ENCODE measurements at places on chromosomes 4 and X.
A peak's percentile ranks its signal among the peaks of the same experiment; 100 is the strongest.

DNA sequence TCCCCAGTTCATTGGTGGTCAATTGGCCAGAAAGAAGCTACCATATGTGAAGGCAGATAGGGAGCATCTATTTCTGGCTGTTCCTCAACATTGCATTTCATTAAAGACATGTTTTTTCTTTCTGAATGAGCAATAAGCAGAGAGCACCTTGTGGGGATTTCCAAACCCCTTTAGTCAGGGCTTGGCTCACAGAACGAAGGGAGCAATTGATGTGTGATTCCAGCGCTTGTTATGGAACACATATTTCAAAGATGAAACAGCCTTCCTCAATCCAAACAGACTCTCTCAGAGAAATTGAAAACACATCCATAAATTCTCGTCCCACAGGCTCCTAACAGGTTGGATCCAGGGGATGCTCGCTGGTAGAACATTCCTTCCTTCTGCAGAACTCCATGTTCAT, 84.1 kb downstream of the CLCN4 start:
- DNase-seq = no peak

GRCh38 chrX:38110231-38110630, 103.9 kb downstream of the SYTL5 start:
- no peak for DNase-seq

- peak; percentile 0 for DNase-seq
These were observed 77.5 kb downstream of the MAGED4 start for GRCh38 chrX:52262195-52262546.

GRCh38 chr4:107643021-107643420, 77.0 kb downstream of the PAPSS1 start:
- no peak for DNase-seq

- DNase-seq = no peak
These were observed 199.9 kb downstream of the SHOX start for GRCh38 chrX:830532-830931.

- no peak for DNase-seq
These were observed 96.6 kb downstream of the ADRA2C start for GRCh38 chr4:3862640-3863420.

GRCh38 chr4:14168919-14169318, 541.4 kb upstream of the BOD1L1 start:
- DNase-seq = no peak

GRCh38 chr4:163776957-163777356, 282.5 kb downstream of the TMA16 start:
- DNase-seq = no peak

- DNase-seq = peak; percentile 24
These were observed 66.7 kb downstream of the COQ2 start for GRCh38 chr4:83217721-83218522.

DNA sequence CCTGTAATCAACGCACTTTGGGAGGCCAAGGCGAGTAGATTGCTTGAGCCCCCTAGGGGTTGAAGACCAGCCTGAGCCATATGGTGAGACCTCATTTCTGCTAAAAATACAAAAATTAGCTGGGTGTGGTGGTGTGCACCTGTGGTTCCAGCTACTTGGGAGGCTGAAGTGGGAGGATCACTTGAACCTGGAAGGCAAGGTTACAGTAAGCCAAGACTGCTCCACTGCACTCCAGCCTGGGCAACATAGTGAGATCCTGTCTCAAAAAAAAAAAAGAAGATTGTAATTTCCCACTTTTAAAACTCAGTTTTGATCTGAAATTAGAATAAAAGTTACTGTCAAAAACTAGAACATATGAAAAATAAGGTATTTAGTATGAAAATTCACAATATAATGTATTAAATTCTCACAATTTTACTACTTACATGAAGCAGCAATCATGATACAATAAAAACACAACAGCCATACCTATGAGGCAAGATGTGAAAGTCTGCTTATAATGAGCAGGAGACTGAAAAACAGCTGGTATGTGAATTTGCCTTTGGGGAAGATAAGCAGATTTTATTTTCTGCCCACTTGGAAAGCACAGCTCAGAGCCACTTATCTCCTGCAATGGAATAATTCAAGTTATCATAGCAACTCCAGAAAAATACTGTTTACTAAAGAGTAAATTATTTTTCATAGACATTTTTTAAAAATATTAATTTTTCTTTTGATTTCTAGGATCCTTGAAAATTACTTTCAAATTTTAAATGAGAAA, 50.6 kb downstream of the ZGRF1 start:
- no peak for DNase-seq

DNA sequence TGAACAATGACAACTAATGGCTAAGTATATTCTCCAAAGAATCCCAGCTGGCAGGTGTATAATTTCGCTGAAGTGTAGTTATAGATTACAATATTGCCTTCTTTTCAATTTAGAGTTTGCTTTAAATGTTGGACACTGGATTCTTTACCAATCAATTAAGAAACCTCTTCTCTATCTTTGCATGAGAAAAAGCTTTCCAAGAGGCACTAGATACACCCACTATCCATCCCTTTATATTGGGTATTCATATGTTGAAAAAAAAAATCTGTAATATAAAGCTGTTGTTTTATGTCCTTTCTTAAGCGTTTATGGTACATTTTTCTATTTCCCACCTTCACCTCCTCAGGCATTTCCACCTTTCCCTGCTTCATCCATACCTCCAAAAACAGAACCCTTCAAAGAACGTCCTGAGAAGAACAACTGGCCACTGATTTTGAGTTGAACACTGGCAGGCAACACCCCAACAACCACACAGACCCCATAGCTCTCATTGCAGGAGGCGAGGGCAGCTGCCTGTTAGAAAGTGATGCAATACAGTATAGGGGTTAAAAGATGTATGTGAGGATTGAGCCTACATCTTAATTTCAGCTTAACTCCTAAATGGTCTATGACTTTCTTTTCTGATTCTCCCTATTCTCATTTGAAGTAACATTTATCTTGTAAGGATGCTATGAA, 11.8 kb downstream of the ADH6 start:
- no peak for DNase-seq

GRCh38 chr4:78519962-78520361, 31.6 kb upstream of the ANXA3 start:
- DNase-seq = no peak

DNA sequence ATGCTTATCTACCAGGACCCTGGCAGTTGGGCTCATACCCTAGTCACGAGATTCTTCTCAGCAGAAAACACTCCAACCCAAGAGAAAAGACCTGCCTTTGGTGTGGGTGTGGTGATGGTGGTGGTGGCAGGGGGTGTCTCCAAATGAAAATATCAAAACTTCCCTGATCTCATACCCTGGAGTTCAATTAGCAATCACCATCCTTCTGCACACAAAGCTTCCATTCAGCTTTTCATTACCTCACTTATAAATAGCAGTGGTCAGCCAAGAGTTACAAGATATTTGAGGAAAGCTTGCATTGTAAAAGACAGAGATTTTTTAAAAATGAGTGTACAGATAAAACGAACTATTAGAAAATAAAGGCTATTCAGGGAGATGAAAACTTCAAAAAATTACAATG, 580.8 kb upstream of the MAGEB2 start:
- no peak for DNase-seq

DNA sequence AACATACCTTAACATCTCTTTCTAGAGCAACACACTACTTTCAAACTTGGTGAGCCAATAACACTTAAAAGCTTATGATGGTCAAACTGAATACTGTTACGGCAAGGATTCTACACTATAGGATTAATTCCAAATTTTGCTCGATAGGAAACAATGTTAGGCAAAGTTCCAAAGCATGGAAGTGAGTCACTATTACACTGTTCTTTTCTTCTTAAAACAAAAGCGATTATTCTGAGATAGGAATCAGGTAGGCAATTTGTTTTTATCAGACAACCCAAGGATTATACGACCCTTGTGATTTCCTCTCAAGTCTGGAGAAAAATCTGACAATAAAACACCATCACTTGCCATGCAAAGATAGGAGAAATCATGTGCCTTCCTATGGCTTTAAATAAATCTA, 81.5 kb downstream of the HUWE1 start:
- no peak for DNase-seq

DNA sequence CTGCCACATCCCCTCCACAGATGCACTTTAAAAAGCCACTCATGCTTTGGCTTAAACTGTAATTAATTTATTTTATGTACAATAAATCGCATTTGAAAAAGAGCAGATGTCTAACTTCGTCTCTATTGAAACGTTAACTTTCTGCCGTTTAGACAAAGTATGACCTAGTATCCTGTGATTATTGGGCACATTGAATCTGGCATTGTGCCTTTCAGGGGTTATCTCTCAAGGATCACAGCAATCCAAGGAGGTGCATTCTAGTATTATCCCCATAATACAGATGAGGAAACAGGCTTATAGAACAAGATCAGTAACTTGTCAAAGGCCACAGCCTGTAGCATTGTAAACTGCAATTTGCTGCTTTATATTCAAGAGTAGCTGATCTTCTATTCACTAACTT, 4.6 kb downstream of the RASL11B start:
- no peak for DNase-seq

DNA sequence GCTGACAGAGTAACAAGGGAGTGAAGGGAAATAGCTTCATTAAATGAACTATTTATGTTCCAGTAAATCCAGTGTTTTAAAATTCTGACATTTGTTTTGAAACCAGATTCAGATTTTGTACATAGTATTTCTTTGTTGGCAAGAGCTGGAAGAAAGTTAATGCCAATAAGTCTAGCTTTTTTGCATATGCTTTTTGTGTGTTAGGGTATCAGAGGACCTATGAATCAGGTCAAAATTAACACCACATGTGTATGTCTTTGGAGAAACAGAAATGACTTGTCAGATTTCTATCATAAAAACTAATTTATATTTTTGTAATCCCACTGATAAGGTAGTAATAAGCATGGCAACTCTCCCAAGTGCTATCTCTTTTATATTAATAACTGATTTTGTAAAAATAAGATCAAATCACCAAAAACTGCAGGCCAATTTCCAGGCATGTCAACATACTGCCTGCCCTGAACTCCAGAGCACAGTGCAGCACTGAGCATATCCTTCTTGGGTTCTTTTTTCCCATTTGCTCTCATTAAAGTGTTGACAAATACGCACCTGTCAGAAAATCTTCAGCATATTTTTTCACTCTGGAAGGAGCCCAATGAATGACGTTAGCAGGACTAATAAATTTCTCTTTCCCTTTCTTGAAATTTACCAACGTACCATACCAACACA, 65.5 kb downstream of the SH3RF1 start:
- no peak for DNase-seq

GRCh38 chr4:8035371-8035780, 95.7 kb upstream of the AFAP1 start:
- no peak for DNase-seq

DNA sequence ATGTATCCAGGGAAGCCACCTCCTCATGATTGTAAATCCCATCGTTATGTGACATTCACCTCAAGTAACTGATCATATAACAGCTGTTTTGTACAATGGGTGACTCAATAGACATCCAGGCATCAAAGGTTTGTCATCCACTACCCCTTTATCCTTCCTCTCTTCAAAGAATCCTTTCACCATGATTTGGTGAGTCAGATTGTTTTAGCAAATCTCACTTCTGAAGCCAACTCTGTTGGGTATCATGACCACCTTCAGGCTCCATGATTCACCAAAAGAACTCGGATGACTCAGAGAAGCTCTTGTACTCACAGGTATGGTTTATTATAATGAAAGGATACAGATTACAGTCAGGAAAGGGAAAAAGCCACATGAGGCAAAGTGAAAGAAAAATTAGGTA, 132.1 kb downstream of the PWWP3B start:
- DNase-seq = no peak

DNA sequence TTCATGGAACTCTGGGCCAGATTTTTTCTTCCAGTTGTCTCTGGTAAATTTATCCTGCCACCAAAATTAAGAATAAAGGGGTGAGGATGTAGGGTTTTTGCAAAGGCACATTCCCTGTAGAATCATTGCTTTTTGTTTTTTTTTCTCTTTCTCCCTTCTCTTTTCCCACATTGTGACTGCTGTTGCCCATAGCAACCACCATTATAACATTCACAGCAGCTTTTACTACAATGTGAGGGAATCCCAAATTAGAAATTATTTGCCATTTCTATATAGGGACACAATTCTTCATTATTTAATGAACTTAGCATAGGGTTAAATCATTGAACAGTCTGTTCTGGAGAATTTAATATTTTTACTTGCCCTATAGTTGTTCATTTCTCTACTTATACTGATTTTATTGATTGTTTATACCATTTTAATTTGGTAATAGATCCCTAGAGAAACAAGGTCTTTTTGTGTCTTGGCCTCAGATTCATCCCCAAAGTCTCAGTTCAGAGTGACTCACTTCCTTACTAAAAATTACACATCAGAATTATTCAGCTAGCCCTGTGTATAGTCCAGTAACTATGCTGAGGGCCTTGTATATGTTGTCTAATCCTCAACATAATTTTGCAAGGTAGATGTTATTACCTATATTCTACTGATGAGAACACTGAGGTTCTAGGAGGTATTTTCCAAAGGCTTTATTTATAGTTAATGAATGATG, 80.8 kb upstream of the ANK2 start:
- no peak for DNase-seq

- no peak for DNase-seq
These were observed 124.4 kb downstream of the NAF1 start for GRCh38 chr4:163042306-163042705.

DNA sequence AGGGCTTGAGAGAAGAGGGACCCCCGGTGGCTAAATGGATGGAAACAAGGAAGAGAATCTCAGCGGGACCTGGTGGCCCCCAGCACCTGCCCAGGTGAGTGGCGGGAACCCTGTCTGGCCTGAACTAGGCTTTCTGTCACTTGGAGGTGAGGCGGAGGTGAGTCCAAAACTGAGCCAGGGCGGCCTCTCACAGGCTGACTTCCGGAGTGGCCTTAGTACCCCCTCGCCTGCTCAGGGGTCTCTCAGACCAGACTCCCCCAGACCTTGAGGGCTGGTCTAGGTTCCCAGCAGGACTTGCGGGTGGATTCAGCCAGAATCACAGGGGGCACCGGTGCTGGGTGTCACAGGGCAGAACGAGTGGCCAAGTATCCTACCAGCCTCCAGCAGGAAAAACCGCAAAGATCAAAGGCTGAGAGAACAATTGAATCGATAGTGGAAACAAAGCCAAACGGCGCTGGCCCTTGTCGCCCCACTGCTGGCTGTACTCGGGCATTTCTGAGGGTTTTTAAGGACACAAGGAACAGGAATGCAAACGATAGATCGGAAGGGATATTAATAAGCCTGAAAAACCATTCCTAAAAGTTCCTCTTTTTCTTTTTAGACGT, 67.8 kb downstream of the WFS1 start:
- no peak for DNase-seq

- DNase-seq = no peak
These were observed 92.7 kb upstream of the ARX start for GRCh38 chrX:25108481-25108880.

DNA sequence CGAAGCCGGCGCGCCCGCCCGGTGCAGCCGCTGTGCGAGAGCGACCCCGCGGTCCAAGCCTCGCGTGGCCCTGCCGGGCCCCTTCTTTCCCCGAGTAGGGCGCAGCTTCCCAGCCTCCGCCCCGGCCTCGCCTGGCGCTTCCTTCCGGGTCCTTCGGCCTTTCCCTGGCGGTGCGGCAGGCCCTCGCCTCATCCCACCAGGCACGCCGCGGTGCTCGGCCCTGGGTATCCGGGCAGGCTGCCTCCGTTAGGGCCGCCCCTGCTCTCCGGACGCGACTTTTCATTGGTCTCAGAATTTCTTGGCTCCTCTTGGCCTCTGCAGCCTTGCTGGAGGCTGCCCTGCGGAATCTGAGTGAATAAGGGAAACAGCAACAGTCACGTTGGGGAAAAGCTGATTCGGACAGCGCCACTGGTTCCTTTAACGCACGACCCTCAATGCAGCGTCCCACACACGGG, 429 bp downstream of the UVSSA start:
- DNase-seq = no peak

GRCh38 chr4:21768349-21769310, 179.9 kb downstream of the KCNIP4 start:
- DNase-seq = no peak

Data from activated T-cell treated with anti-CD3 and anti-CD28 coated beads for 1 hour (primary cell).